GM23248 (cell line): ENCODE measurements at places on chromosomes 6 and 20.

DNA sequence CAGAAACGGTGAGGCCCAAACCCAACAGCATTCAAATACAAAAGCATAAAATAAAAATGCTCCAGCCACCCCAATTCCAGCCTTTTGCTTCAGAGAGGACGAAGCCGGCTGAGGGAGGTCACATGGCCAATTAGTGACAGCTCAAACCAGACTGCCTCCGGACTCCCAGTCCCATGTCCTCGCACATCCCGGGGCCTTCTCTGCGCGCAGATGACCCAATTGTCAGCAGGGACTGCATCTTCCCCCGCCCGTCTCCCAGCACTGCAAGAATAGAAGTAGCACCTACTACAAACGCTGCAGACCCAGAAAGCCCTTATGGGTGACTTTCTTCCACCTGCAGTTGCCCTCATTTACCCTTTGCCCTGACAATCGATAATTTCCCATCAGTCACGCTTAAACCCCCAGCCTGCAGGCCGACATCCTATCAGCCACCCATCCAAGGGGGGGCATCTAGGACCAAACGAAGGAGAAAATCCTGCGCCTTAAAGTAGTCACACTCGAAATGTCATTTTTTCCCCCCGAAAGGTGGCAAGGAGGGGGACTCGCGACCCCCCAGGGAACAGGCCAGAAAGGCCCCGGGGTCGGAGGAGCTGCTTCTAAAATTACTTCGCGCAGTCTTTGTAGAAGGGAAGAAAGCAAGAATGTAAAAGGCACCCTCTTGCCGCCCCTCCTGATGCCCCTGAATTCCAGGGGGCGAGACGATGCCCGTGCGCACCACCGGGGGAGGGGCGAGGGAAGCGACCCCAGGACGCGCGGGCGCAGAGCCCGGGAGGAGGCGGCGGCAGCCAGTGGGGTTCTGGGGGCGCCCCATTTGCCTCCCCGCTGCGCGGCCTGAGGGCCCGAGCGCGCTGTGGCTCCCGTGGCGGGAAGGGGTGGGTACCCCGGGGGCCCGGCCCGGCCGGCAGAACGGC lies 792 bp downstream of the SLC23A2 start:
- peak; percentile 54 for DNase-seq

DNA sequence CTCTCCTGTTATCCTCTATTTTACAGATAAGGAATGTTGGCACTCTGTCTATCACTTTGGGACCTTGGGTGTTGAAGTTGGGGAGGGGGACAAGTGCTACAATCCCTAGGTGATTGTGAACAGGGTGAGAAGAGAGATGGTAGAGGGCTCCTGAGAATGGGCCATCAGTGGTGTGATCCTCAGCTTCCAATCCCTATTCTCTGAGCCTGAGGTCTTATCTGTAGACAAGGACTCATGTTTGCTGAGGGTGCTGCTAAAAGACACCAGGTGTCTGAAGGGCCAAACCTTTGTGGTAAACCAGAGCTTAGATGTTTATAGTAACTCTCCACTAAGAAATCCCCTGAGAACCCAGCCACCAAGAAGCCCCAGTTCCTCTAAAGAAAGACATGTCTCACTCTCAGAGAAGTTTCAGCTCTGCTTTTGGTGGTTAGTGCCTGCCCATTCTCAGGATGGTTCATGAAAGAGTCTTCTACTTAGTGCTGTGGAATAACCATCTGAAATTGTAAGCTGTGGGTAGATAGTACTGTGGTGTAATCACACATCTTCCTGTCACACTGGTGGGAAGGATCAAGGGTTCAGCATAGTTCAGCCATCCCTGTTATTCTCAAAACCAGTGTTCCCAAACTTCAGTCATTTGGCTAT lies 58.2 kb upstream of the IL20RA start:
- no peak for DNase-seq

- no peak for DNase-seq
These were observed 397.7 kb downstream of the PTPRT start for GRCh38 chr20:42792052-42792451.

DNA sequence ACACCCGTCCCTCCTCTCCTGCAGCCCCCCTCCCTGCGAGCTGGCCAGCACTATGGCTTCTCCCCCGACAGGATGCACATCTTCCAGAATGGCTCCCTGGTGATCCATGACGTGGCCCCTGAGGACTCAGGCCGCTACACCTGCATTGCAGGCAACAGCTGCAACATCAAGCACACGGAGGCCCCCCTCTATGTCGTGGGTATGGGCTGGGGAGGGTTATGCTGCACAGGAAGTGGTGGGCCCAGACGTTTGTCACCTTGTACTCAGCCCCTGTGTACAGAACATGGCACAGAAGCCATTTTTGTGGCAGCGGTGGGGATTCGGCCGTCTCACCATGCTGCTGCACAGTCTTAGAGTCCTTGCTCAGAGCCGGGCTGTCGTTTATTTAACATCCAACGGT lies 29.0 kb upstream of the SRF start:
- no peak for DNase-seq
